Endothelial cell of umbilical vein (primary cell): ENCODE measurements at places on chromosomes 1 and 21.

GRCh38 chr1:181406989-181407388, 76.3 kb upstream of the CACNA1E start:
- no peak for DNase-seq

DNA sequence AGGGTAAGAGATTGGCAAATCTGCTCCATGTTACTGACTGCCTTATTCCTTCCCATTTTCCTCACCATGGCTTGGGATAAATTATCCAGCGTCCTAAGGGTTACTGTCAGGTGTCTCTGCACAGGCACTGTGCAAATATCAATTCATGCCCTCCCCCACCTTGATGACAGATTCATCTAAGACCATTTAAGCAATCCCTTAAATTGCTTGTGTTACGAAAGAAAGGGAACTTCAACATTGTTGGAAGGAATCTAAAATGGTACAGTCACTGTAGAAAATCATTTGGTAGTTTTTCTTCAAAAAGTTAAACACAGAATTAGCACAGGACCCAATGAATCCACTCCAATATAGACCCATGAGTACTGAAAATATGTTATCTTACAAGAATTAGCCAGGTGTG, 17.6 kb upstream of the MTARC2 start:
- no peak for DNase-seq

- DNase-seq, result no peak
Measured at GRCh38 chr1:80918380-80918779, 882.4 kb upstream of the ADGRL2 start.

GRCh38 chr1:161069731-161070270, at the start of gene ARHGAP30:
TSS of gene ARHGAP30 (minus strand) at chr1:161069891. CDS start at chr1:161069624, 267 bp downstream.
- no peak for DNase-seq

- no peak for DNase-seq
Measured at GRCh38 chr1:70438529-70438928, 27.5 kb downstream of the CTH start.

GRCh38 chr1:67741736-67742135, 56.7 kb downstream of the GADD45A start:
- no peak for DNase-seq

DNA sequence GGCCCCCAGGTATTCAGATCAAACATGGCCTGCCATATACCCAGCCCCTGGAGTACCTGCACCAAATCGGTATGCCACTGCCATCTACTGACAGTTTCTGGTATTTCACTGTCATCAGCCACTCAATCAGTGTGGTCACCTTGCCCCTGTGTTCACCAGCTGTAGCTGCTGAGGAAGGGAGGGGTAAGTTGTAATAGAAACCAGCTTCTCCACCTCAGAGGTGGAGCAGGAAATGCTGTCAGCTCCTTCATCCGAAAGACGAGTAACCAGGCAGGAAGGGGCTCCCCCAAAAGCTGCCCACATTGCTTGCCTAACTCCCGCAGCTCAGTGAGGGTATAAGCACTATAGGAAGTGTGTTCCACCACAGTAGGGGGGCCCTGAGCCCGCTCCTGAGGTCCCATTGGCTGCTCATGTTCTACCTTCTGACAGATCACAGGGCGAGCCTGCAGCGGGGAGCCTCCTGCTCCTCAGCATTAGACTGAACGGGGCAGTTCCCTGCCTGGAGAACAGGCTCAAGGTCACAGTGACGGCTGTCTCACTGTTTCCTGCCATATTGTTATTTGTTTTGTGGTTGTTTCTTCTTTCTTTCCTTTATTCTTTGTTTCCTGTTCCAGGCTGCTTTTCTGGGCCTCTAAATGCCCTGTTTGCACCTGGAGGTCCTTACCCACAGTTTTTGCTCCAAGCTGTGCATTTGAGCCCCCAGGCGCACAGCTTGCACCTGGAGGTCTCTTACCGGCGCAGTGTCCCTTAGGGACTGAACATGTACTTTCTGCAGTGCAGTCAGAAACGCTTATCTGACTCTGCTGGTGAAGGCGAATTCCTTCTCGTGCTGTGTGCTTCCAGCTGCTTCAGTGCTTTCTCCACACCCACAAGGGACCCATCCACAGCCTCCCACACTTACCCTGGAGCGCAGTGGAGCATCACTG, 1638.3 kb downstream of the MRPL39 start:
- DNase-seq, result peak; percentile 51

DNA sequence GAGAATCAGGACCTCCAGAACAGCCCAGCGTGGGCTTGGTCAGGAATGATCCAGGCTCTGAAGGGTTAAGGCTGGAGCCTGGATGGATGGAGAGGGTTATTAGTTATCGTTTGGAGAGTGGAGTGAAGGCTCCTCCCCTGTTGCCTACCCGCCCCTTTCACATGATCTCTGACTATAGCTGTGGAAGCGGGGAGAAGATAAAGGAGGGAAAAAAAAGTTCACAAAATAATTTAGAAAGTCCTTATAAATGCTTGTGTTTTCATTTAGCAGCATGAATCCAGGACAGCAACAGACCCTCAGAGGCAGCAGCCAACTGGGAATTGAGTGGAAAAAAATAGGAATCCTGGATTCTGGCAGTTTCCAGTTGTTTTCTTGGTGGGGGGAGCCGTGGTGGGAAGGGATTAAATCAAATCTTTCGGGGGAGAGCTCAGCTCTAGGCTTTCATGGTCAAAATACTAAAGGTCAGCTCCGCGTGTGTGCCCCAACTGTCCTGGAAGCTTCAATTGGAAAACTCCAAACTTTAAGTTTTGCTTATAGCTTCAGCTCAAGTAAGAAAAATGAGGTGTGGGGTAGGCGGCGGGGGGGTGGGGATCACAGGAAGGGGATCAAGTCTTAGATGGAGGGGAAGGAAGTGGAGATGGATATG, 595 bp upstream of the DDR2 start:
- peak; percentile 63 for DNase-seq

- DNase-seq, result no peak
Measured at GRCh38 chr1:31987135-31987619, 26.5 kb upstream of the KHDRBS1 start.

- DNase-seq, result no peak
Measured at GRCh38 chr1:231057410-231057809, 17.4 kb upstream of the FAM89A start.

DNA sequence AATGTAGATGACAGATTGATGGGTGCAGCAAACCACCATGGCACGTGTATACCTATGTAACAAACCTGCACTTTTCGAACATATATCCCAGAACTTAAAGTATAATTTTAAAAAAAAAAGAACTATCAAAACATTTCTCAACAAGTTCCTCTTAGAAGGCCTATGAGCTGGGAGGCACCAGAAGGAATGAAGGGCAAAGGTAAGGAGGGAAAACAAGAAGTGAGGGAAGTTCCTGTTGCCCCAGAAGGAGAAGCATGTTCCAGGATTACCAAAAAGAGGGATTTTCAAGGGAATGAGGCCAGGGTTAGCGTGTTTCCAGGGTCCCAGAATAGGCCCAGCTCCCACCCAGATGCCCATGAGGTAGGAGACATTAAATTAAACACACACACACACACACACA, 361.0 kb downstream of the SETD4 start:
- DNase-seq, result no peak

DNA sequence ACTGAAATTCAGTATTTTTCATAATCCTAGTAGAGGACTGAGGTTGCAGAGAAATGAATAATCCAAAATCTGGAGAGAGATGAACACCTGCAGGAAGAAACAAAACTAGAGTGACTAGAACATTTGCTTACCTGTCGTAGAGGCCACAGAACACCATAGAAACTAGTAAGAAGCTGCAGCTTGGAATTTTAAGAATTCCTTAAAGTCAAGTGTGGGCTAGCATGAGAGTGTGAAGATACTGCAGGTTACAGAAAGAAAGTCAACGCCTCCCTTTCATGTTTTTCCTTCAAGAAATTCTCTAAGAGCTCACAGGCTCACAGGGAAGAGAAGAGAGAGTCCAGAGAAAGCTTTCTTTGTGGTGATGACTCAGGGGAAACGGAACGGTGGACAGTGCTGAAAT, 633.7 kb downstream of the LRRIQ3 start:
- no peak for DNase-seq

DNA sequence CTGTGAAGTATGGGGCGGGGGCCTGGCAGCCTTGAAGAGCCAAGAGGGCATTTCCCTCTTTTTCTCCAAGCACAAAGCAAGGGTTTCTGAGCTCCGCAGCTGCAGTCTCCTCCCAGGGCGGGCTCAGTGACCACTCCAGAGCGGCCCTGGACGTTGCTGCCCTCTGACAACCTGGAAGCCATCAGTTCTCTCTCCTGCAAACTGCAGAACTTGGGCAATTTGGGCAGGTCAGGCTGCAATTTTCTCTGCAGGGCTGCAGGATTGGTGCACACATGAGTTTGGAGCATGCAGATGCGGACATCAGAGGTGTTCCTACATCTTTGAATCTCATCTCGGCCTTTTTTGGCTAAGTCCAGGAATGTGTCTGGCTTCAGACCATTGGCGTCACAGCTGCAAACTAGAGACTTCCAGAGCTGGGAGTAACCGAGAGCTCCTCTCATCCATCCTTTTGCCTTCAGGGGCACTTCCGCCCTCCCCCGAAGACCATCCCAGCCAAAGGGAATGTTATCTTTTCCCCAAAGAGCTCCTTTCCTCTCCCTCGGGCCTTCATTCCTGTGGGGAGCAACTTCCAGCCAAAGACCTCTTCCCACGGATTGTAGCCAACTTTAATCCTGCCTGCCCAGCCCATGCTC, 139.6 kb upstream of the WNT4 start:
- DNase-seq, result no peak

DNA sequence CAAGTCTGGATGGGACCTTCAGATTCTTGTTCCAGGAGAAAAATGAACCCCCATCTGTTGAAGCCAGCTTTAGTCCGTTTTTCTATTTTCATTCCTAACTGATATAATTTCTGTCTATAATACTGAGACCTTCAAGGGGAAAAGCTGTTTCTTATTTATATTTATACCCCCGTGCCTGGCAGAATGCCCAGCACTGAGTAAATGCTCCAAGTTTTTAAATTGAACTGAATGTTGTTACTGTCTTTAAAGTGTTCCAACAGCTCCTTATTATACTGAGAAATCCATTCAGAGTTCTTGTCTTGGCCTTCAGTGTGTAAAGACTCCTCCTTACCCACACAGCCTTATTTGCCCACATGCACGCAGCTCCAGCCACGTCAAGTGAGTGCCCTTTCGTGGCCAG, 178.6 kb upstream of the HMGB4 start:
- DNase-seq, result no peak

- DNase-seq, result peak; percentile 23
Measured at GRCh38 chr1:52190500-52191252, 48.8 kb downstream of the ZFYVE9 start.
